Dermis blood vessel endothelial cell (primary cell): ENCODE measurements at places on chromosomes 16 and 17.

DNA sequence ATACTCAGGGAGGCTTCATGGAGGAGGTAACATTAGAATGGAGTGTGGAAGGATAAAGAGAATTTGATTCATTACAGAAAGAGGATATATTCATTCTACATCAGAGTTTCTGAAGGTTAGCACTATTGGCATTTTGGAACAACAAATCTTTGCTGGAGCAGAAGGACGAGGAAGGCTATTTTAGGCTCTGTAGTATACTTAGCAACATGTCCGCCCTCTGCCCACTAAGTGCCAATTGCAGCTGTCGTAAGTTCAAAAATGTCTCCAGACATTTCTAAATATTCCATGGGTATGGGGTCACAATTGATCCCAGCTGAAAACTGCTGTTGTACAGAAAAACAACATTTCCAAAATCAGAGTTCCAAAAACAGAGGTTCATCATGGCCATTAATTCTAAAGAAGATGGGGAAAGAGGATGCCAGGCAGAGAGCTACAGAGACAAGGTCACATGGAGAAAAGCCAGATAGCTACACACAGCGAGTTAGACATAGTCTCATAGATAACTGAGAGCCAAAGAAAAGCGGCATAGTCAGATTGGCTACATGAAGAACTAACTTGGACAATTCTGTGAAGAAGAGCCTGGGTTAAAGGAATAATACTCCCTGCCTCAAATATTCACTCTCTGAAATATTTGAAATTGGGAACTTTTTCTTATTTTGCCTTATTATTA, 846.4 kb upstream of the CDH8 start:
- no peak for DNase-seq

GRCh38 chr17:58278661-58279015, 2.1 kb downstream of the MPO start:
- peak; percentile 33 for DNase-seq

- DNase-seq, result peak; percentile 49
Observed at GRCh38 chr17:76353004-76353598, 615 bp downstream of the PRPSAP1 start.

DNA sequence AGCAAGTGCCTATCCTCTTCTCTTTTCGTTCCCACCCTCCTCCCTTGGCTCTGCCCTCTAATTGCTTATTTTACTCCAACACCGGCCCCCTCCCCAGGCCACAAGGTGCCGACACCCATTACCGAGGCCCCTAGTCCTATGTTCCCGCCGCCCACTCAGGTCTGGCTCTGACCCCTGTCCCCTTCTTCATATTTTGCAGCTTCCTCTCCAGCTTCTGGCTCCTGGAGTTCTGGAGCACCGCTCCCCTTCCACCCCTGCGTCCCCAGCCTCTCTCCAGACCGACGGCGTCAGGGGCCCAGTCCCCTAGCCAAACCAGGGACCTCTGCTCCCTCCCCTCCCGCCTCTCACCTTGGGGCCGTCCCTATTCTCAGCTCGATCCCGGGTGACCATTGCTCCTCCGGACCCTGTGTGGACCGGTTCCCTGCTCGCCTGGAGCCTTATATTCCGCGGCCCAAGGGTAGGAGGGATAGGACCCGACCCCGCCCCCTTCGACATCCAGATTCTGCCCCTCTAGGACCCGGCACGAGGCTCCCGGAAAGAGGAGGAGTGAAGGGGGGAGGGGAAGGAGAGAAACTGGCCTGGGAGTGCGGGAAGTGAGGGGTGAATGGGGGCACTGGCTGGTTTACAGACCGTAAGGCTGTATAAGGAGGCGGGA, at the start of gene HES7:
Gene HES7, minus strand, starts transcription at position 412 of the 655 bp plus-strand sequence. Its CDS starts 22 bp downstream, at position 390.
- no peak for DNase-seq

GRCh38 chr16:80741724-80742123, 62.7 kb downstream of the CDYL2 start:
- no peak for DNase-seq

GRCh38 chr16:49150341-49150740, 131.3 kb downstream of the CBLN1 start:
- DNase-seq, result no peak

GRCh38 chr17:7211491-7212273, 8.0 kb downstream of the DLG4 start:
- DNase-seq, result no peak

- DNase-seq, result no peak
Observed at GRCh38 chr16:67342616-67343015, 16.0 kb downstream of the LRRC36 start.

- DNase-seq, result no peak
Observed at GRCh38 chr17:82170412-82170961, 42.2 kb downstream of the CCDC57 start.

DNA sequence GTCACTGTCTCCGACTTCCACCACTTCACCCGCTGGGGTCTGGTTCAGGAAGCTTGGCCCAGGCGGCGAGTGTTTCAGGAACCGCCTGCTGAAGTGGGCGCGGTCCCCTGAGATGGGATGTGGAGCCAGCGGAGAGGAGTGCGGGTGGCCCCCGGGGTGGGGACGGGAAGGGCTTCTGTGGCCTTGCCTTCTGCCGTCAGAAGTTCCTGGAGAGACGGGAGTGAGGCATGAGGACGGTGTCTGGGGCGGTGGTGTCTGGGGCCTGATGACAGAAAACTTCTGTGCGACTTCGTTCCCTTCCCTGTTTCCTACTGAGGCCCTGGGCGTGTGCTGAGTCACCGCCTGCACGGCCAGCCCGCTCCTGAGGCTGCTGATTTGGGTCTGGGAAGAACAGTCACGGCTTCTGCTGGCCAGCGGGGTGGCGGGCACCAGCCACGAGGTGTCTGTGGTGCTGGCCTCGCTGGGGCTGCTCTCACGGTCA, 12.3 kb upstream of the NLRC3 start:
- no peak for DNase-seq

GRCh38 chr16:56789360-56789759, 59.4 kb downstream of the NUP93 start:
- DNase-seq, result peak; percentile 76

GRCh38 chr17:46819906-46820351, 1.4 kb upstream of the WNT3 start:
- DNase-seq, result no peak

GRCh38 chr16:85074225-85074914, 37.9 kb downstream of the CIBAR2 start:
- DNase-seq, result no peak

GRCh38 chr17:79629548-79630049, 18.7 kb upstream of the RBFOX3 start:
- DNase-seq, result no peak

- DNase-seq, result no peak
Observed at GRCh38 chr17:7403043-7403726, 712 bp downstream of the TMEM256 start.

- DNase-seq, result no peak
Observed at GRCh38 chr16:20099375-20099774, 25.7 kb upstream of the GPR139 start.

- no peak for DNase-seq
Observed at GRCh38 chr16:965036-965395, 5.8 kb downstream of the LMF1 start.

DNA sequence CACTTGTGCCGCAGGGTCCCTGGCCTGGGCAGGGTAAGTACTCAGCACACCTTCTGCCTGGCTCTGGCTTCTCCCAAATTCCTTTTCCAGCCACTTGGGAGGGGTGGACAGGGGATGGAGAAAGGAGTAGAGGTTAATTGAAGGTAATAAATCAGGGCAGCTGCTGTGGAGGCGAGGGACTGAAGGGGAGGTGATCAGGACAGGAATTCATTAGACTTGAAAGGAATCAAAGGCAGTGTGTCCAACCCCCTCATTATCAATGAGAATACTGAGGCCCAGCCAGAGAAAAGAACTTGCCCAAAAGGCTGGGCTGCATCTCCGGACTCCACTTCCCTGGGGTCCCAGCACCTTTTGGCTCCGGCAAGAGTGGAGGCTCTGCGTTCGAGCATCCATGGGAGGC, 2.4 kb downstream of the SOST start:
- DNase-seq, result no peak

DNA sequence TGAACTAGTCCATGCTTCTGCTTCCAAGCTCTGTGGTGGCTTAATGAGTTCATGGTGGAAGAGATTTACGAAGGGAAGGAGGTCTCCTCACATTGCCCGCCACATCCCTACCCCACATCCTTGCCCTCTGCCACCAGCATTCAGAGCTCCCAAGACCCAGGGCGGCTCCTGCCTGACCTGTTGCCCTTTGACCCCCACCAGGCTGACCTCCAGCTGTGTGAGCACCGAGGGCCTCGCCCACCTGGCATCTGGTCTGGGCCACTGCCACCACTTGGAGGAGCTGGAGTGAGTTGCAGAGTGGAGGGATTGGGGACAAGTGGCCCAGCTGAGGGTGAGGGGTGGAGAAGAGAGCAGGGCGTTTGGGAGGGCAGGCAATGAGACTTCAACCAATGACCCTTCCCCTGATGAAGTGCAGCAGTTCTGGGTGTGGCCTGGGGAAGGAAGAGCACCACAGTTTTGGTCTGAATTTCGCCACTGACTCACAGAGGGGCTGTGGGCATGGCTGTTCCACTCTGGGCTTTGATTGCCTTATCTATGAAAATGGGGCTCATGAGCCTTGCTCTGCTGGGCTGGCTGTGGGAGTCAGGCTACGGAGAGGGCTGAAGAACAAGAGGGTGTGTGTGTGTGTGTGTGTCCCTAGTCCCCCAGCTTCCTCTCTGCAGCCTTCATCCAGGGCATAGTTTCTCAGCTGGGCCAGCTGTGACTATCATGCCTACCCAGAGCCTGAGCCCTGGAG, 22.6 kb upstream of the CPNE2 start:
- no peak for DNase-seq

DNA sequence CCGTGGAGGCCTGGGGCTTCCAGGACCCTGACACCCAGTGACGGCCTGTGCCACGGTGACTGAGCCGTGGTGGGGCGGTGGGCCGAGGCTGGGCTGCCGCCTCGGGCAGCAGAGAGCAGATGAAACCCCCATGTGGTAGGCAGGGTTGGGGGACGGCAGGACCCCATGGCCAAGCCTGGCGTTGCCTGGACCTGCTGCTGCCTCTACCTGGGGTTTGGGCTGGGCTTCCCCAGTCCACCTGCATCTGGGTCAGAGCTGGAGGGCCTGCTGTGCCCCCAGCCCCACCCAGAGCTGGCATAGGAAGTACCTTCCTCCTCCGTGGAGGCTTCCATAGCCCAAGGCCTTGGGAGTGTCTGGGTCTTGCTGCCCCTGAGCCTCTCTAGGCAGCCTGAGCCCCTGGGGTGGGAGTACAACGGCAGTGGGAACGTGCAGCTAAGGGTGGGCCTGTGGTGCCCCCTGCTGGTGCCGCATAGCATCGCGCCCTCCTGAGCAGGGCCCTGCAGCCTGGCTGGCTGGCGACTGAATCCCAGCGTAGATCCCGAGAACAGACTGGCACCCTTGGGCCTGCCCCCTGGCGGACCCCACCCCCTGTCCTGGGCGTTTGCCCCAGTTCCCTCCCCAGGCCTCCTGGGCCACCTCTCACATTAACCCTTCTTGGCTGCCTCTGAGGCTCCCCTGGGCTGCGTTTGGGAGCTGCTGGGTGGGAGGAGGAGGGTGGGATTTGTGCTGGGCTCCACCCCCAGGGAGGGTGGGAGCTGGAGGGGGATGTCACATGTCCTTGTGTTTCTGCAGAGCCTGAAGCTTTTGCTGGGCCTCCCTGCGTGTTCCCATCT, 12.6 kb upstream of the ATP6V0C start:
- peak; percentile 90 for DNase-seq
